Fibroblast of skin of left quadriceps (primary cell): ENCODE measurements at places on chromosomes 6 and 20.

- DNase-seq: no peak
Measured at GRCh38 chr20:62129731-62130531, 7.7 kb downstream of the LSM14B start.

GRCh38 chr6:100512203-100512862 is 47.6 kb upstream of the SIM1 start:
- DNase-seq: peak; percentile 16

- DNase-seq: peak; percentile 11
Measured at GRCh38 chr20:35511814-35512420, 17.5 kb downstream of the C20orf173 start.

DNA sequence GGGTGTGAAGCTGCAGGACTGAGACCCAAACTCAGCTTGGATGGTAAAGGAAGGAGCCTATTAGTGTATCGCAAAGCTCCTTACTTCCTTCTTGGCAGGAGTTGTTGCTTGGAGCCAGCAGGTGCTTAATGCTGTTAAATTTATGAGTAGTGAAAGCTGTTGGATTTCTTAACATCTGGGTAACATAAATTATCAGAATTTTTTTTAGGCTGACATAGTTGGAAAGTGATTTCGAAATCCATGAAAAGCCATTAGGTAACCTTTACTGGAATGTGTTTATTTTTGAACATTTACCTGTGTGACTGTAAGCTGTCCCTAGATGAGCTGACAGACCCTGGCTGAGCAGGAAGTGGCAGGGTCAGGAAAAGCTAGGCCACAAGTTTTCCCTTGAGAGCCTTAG is 470.4 kb upstream of the SLC35B3 start:
- no peak for DNase-seq

- DNase-seq: no peak
Measured at GRCh38 chr6:125558907-125559306, 190.5 kb upstream of the HEY2 start.

DNA sequence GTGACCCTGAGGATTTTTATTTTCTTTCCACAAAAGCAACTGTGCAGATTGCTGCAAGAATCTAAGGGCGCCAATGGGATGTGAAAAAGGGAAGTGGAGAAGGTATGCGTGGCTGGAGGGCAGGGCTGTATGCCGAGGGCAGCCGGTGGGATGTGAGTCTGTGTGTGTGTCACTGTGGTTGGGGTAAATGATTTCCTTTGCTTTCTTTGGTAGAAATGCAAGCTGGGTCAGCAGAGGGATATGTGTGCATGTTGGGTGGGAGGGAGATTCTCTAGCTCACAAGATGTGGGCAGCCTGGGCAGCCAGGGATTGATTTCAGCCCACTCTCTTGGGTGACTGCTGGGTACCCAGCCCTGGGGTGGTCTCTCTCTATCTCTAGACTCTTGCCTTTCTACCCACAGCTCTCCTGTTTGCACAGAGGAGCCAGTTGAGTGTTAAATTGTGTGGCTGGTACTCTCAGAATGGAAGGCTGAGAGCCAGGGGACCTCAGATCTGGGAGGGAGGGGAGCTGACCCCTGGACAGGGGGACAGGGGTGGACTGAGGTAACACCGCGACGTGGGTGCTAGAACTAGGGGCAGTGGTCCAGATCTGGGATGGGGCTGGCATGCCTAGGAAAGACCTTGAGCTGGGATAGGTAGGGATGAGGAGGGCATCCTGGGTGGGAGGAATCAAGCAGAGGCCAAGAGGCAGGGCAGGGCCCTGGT is 136.8 kb upstream of the RNF24 start:
- no peak for DNase-seq

DNA sequence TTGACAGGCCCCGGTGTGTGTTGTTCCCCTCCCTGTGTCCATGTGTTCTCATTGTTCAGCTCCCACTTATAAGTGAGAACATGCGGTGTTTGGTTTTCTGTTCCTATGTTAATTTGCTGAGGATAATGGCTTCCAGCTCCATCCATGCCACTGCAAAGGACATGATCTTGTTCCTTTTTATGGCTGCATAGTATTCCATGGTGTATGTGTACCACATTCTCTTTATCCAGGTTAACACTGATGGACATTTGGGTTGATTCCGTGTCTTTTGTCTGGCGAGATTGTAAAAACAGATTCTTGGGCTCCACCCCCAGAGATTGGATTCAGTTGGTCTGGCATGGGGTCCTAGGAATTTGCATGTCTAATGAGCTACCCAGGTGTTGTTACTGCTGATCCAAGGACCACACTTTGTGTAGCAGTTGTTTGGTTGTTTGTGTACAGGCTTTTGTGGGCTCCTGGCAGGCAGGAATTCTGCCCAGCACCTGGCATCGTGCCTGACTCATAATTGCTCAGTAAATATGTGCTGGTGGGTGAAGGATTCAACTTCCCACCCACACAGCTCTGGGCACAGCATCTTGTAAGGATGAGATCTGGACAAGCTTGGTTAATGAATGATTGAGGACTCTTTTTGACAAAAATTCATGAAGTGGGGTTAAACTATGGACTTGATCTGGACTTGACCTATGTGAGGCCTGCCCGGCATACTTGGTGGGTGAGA is 5.2 kb downstream of the TOX2 start:
- DNase-seq: no peak

- peak; percentile 22 for DNase-seq
Measured at GRCh38 chr20:47606983-47607613, 105.4 kb downstream of the NCOA3 start.

- no peak for DNase-seq
Measured at GRCh38 chr6:169545982-169546381, 155.8 kb downstream of the WDR27 start.

- no peak for DNase-seq
Measured at GRCh38 chr6:2165286-2165685, 80.1 kb downstream of the GMDS start.

DNA sequence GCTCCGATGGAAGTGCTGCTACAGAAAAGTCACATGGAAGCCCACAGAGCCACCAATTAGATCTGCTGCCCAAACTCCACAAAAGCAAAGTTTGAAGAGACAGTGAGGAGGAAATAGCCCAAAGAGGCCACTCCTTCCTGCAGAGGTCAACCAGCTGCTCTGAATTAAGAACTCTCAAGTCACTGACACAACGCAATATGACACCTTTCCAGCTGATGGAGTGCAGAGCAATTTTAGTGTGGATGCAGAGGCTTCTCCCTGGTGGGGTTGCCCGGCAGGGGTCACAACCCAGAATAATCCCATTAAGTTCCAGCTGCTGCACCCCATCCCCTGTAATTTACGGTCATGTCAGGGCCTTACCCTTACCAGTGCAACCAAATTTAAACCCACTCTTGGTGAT is 361.9 kb upstream of the JARID2 start:
- peak; percentile 31 for DNase-seq

DNA sequence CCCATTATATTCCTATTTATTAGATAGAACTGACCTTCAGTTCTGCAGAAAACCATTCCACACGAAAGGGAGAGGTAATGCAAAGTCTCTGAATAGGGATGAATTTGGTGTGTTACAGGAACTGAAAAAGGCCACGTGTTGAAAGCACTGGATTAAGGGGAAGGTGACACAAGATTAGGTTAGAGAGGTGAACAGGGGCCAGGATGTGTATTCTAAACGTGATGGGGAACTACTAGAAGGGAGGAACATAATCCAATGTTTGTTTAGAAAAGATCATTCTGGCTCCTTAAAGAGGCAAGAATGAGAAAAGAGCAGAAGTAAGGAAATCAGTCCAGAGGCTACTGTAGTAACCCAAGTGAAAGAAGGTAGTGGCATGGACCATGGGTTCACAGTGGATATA is 6.3 kb upstream of the ZKSCAN8 start:
- no peak for DNase-seq

DNA sequence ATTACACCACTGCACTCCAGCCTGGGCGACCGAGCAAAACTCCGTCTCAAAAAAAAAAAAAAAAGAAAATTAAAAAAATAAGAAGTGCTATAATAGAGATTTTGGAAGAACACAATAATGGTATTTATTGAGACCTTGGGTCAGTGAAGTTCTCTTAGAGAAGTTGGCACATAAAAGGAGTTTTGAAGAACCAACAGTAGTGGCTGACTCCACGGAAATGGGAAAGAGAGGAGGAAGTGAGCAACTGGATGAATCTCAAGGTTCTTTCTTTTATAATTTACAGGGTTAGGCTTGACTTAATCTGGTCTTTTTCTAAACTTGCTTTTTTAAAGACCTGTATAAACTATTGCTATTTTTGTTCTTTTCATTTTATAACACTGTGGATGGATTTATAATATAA is 52.8 kb downstream of the TOMM6 start:
- no peak for DNase-seq
